ENCODE measurements at places on chromosomes 3 and 15.

GRCh38 chr3:102269406-102269805 lies 165.4 kb upstream of the ZPLD1 start:
- no peak for DNase-seq

- DNase-seq, result no peak
These were observed 19.2 kb upstream of the KPNA1 start for GRCh38 chr3:122533931-122534334.

- DNase-seq, result no peak
These were observed 48.8 kb downstream of the PDZRN3 start for GRCh38 chr3:73575953-73576352.

- no peak for DNase-seq
These were observed 240.1 kb upstream of the ZPLD1 start for GRCh38 chr3:102194760-102195159.

GRCh38 chr15:81282911-81283310 lies 41.0 kb downstream of the STARD5 start:
- DNase-seq, result no peak

- DNase-seq, result no peak
These were observed 150.6 kb upstream of the ANKRD28 start for GRCh38 chr3:15948388-15948787.

DNA sequence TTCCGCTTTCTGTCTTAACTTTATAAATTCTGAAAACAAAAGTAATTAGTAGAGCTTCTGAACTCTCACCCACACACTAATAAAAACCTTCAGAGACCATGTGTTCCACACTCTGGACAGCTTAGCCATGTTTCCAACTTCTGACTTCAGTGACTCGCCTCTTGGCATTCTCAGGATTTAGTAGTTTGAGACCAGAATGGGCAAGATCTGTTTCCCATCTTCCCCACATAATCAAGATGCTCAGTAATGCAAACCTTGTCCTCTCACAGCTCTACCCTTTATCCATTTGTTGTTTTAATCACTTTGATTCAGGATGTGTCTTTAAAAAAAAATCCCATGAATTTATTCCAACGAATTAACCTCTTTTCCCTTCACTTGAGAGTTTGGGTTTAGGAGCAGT lies 166.6 kb upstream of the SLC24A5 start:
- no peak for DNase-seq

- DNase-seq, result peak; percentile 54
These were observed 23.1 kb upstream of the TXNRD3 start for GRCh38 chr3:126677862-126678503.

- DNase-seq, result no peak
These were observed 356.5 kb downstream of the TBL1XR1 start for GRCh38 chr3:176840641-176841286.

DNA sequence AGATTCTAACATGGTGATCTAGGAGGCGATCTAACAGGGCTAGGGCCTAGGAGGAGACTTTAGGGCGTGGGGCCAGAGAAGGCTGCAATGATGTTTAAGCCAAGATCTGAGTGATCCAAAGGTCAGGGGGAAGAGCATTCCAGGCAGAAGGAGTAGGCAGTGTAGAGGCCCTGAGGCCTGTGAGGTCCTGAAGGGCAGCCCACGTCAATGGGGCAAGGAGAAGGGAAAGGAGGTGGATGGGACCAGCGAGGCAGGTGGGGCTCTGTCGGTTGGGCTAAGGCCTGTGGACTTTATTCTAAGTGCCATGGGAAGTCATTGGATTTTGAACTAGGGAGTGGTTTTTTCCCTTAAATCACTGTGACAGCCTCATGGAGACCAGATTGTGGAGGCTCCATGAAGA lies 10.2 kb upstream of the DNAH1 start:
- DNase-seq, result no peak

GRCh38 chr3:132595014-132595413 lies 2.1 kb upstream of the ACKR4 start:
- no peak for DNase-seq

DNA sequence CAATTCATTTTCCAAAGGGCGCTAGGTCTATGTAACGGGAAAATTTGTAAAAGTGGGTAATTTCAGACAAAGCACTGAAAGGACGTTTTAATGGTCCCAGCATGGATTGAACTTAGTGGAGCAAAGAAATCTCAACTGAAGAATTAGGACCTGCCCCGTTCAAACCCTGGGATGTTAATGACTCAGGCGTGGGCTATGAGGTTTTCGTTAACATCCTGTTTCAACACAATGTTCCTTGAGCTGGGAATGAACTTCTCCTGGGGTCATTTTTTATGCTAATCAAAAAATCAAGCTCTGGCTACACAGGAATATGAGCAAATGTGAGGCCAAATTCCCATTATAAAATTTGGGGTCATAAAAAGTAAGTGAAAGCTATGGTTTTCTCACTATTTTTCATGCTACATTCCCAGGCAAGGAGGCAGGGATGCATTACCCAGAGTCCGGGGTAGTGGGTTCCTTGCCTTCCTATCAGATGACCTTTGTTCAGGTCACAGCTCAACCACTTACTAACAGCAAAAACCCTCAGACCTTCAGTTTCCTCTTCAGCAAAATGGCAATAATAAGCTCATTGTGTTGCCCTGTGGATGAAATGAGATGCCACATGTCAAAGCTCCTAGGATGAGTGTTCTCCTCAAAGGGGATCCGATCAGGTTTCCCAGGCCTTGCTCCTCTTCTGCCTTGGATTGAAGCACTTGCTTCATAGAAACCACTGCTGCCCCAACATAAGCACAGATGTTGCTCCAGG lies 271.4 kb downstream of the ARRDC4 start:
- no peak for DNase-seq
